Adrenal gland (tissue), 19 donors: ENCODE measurements at places on chromosomes 16 and 17. TPM values are rescaled to one million over a fixed set of nuclear protein-coding genes. Genes with fewer than 3 reads are reported as not detected.

MILR1 gene
- polyA plus RNA-seq = 17.2 TPM

- H3K36me3 ChIP-seq = no peaks in the 10 kb centered on the region
- H3K4me3 ChIP-seq = no peak overlapping the region
- H3K27me3 ChIP-seq = no peaks in the 10 kb centered on the region
- H3K4me1 ChIP-seq = peaks cover 6% of the 10 kb centered on the region
- no peak overlapping the region for H3K27ac ChIP-seq
- DNase-seq = no peak
Observed at GRCh38 chr16:239948-240277, 5.3 kb downstream of the FAM234A start.

GRCh38 chr17:33396818-33397217, 103.7 kb upstream of the ASIC2 start:
- H3K27me3 ChIP-seq = no peaks in the 10 kb centered on the region
- no peak for DNase-seq
- H3K4me3 ChIP-seq = no peak overlapping the region
- H3K4me1 ChIP-seq = no peaks in the 10 kb centered on the region

GRCh38 chr17:34637548-34638525, 58.5 kb downstream of the TMEM132E start:
- DNase-seq = peak; percentile 77
- no peaks in the 10 kb centered on the region for H3K36me3 ChIP-seq
- peaks cover 22% of the 10 kb centered on the region for H3K27me3 ChIP-seq
- H3K4me1 ChIP-seq = peaks cover 4% of the 10 kb centered on the region
- H3K4me3 ChIP-seq = no peak overlapping the region

DNA sequence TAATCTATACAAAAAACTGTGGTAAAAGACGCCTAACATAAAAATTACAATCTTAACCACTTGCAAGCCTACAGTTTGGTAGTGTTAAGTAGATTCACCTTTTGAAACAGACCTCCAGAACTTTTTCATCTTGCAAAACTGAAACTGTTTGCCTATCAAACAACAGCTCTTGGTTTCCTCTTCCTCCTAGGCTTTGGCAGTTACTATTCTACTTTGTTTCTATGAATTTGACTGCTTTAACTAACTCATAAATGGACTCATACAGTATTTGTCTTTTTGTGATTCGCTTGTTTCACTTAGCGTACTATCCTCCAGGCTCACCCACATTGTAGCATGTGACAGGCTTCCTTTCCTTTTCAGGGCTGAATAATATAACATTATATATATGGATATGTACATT, 97.0 kb downstream of the PRKCA start:
- H3K36me3 ChIP-seq = no peaks in the 10 kb centered on the region
- H3K27ac ChIP-seq = no peak overlapping the region
- H3K4me1 ChIP-seq = no peaks in the 10 kb centered on the region
- DNase-seq = no peak
- H3K27me3 ChIP-seq = no peaks in the 10 kb centered on the region
- H3K4me3 ChIP-seq = no peak overlapping the region

CFAP52 gene
- polyA plus RNA-seq = 0.10 TPM

HBA2 gene
- not detected for polyA plus RNA-seq

KRTAP1-5 gene
- not detected for polyA plus RNA-seq

AOC3 gene
- polyA plus RNA-seq = 59.7 TPM

DNA sequence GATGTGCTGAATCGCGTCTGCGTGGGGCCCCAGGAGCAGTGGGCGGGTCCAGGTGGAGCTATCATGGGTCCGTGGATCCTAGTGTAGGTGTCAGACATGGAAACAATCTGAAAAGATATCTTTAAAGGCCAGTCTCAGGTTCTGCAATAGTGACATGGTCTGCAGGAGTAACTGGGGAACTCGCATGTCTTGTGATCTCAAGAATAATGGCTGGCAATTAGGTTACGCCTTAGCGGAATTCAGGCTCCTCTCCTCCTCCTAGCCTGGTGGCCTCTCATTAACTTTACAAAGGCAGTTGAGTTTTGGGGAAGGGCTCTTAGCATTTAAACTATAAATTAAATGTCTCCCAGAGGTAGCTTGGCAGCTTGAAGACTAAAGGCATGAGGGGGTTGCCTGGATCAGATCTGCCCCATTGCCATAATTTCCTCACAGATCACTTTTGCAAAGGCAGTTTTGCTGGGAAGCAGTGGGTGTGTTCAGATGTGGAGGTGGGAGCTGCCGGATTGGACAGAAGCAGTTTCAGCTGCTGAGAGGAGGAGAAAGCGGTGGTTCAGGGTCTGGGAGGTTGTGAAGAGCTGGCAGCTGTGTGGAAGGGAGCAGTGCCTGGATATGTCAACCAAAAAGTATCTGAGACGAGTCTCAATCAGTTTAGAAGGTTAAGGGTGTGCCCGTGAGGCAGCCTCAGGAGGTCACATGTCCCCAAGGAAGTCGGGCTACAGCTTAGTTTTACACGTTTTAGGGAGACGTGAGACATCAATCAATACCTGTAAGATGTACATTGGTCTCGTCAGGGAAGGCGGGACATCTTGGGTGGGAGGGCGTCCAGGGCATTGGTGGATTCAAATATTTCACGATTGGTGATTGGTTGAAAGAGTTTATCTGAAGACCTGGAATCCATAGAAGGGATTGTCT, 2.7 kb downstream of the TBCD start:
- H3K27ac ChIP-seq = no peak overlapping the region
- peaks cover 10% of the 10 kb centered on the region for H3K4me1 ChIP-seq
- peaks cover 4% of the 10 kb centered on the region for H3K36me3 ChIP-seq
- DNase-seq = no peak
- H3K4me3 ChIP-seq = no peak overlapping the region

PDILT gene
- not detected for polyA plus RNA-seq

KRT24 gene
- polyA plus RNA-seq = 0.10 TPM

TRIM65 gene
- polyA plus RNA-seq = 5.0 TPM

DNA sequence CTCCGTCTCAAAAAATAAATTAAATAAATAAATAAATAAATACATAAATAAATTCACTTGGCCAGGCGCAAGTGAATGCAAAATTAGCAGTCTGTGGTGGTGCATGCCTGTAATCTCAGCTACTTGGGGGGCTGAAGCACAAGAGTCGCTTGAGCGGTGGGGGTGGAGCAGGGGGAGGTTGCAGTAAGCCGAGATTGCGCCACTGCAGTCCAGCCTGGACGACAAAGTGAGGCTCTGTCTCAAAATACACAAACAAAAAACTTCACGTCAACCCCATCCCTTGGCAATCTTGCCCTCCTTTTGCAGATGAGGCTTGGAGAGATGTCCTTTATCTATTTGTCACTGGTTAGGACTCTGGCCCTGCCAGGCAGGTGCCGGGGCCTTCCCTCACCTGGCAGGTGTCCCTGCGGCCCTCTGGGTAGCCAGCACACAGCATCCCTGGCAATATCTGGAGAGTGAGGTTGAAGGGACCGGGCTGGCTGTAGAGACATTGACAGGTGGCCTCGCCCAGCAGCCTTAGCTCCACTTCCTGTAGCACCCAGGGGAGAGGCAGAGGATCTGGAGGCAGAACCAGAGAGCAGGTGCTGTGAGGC, 4.4 kb downstream of the PRSS36 start:
- peaks cover 15% of the 10 kb centered on the region for H3K4me1 ChIP-seq
- no peak overlapping the region for H3K27ac ChIP-seq
- no peak for DNase-seq
- peaks cover 11% of the 10 kb centered on the region for H3K27me3 ChIP-seq
- H3K36me3 ChIP-seq = no peaks in the 10 kb centered on the region
